ENCODE measurements at places on chromosomes 4 and X.

DNA sequence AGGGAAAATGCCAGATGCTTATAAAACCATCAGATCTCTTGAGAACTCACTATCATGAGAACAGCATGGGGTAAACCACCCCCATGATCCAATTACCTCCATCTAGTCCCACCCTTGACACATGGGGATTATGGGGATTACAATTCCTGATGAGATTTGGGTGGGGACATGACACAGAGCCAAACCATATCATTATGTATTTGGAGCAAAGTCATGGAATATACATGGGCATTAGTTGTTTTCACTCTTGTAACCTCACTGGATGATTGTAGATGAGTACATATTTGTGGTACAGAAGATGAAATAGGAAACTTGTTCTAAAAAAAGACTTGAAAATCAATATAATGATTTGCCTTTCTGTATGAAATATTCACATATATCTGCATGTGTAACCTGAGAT lies 674.5 kb upstream of the BOD1L1 start:
- no peak for DNase-seq

- no peak for DNase-seq
Observed at GRCh38 chrX:65920620-65921019, 119.3 kb downstream of the VSIG4 start.

- no peak for DNase-seq
Observed at GRCh38 chrX:17987783-17988182, 126.7 kb upstream of the RAI2 start.

DNA sequence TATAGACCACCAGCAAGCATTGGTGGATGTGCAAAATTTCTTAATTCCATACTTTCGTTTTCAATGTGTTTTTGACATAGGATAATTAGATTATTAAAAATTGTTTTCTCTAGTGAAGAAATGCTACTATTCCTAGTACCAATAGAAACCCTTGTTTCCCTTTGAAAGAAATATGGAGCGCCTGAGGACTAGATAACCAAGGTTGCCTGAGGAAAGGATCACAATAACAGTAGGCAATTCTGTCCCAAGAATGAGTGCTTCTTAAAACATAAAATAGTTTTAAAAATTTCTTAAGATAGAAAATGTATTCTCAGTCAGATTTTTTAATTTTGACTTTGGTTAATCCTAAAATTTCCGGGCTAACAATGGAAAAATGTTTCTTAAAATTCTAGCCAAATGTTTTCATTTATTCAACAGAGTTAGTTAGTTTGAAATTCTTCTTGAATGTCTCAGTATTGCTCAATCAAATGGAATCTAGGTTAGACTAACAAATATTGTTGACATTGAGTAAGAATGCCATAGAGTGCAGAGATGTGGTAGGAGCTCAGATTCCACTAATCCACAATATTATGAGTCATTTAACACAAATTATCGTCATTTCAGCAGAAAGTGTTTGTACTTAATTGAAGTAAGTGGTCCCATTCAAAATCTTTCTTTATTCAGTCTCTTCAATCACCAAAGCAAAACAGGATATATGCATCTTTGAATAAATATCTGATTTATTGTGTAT lies 666.0 kb downstream of the GRID2 start:
- no peak for DNase-seq

GRCh38 chr4:1199556-1200331 lies 27.4 kb upstream of the SPON2 start:
- DNase-seq, result peak; percentile 62

GRCh38 chrX:9337046-9337445 lies 127.8 kb upstream of the TBL1X start:
- no peak for DNase-seq

- DNase-seq, result no peak
Observed at GRCh38 chrX:70480660-70481018, 36.0 kb downstream of the DLG3 start.

GRCh38 chr4:53929955-53930798 lies 134.2 kb downstream of the CHIC2 start:
- DNase-seq, result no peak

DNA sequence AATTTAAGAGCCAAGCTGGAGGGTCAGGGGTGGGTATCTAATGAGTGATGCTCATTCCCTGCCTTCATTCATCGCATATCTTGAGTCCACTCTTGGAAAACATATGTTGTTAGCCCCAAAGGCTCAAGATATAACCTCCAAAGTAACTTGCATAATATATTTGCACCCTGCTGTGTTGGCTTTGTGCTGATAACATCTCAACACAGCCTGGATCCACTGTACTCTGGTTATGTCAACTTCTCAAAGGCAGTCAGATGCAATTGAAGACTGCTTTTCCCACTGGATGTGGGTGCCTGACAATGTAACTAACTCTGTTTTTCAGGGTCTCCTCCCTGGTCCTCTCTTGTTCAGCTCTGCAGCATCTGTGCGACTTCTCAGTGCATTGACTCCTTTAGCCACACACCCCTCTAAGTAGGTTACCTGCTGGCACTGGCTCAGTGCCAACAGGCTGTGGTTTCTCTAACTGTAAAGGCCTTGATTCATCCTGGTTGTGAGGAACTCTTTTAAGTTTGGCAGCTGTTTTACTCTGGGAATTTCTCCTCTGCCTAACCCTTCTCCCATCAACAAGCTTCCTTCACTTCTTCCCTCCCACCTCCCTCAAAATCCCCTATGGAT lies 28.1 kb downstream of the SLC16A2 start:
- no peak for DNase-seq

DNA sequence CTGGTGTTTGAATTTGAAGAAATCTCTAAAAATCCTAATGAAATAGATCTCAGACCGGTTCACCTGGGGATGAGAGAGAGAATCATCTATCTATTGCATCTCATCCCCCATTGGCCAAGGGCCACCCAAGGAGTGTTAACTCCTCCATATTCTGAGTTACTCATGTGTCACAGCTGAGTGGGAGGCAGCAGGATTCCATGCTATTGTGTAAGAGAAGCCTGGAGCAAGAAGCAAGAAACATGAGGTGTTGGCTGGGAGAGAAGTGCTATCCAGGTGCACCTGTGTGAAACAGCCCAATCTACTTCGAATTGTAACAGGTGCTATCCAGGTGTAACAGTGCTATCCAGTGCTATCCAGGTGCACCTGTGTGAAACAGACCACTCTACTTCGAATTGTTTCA lies 150.3 kb upstream of the MAOA start:
- no peak for DNase-seq

GRCh38 chr4:106114270-106114669 lies 201.7 kb downstream of the TBCK start:
- no peak for DNase-seq

GRCh38 chr4:139018971-139019758 lies 3.6 kb downstream of the NOCT start:
- no peak for DNase-seq

DNA sequence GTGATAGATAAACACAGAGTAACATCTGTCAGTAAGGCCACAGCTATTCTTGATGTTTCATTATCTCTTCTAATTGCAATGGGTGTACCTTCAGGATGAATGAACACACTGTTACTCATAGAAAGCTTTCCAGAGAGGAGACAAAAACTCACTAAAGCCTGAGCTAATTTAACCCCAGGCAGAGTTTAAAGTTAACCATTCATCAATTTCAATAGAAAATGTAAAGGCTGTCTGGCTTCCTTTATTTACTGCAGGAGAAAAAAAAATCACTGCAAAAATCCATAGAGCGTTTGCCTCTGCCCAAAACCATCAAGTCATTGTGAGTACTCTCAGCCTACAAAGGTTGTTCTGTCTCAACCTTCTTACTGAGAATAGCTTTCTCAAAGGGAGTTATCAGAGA lies 376.9 kb downstream of the PPP4R3C start:
- DNase-seq, result no peak

GRCh38 chr4:174707902-174708301 lies 121.1 kb downstream of the GLRA3 start:
- no peak for DNase-seq

- DNase-seq, result no peak
Observed at GRCh38 chr4:14925471-14925870, 76.8 kb upstream of the CPEB2 start.

GRCh38 chrX:24298191-24298590 lies 15.7 kb downstream of the SUPT20HL2 start:
- no peak for DNase-seq

- peak; percentile 59 for DNase-seq
Observed at GRCh38 chr4:74944354-74944793, 11.5 kb downstream of the PARM1 start.

DNA sequence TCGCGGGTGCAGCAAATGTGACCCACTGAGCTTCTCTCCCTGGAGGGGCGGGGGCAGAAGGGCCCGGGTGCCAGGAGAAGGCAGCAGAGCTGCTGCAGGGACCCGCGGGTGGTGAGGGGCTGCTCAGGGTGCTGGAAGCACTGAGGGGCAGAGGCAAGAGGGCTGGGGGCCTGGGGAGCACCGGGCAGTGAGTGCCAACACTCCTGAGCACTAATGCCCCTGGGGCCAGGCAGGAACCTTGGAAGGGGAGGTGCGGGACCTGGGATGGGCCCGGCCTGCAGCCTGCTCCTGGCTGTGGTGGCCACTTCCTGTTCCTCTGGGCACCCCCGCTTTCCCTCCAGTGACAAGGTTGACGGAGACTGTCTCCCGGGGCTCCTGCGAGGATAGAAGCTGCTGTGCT lies 66.5 kb upstream of the ADRA2C start:
- DNase-seq, result peak; percentile 48

- no peak for DNase-seq
Observed at GRCh38 chr4:37689353-37690095, 3.3 kb upstream of the RELL1 start.

DNA sequence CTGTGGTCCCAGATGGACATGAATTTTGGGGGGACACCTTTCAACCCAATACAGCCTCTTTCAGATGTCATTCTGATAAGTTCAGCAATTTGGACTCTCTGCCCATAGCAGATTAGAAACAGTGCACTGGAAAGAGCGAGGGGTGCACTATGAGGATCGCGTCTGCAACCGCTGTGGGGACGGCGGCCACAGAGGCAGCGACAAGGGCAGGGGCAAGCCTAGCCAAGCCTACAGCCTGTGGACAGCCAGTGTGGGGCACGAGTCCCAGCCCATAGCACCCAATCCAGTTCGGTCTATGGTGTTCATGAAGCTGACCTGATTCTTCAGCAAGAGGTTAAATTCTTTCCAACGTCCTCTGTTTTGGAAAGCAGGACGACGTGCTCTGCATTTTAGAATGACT lies 9.7 kb upstream of the NSG1 start:
- DNase-seq, result no peak

GRCh38 chr4:74471264-74471663 lies 26.3 kb downstream of the AREG start:
- DNase-seq, result no peak

- DNase-seq, result no peak
Observed at GRCh38 chr4:151031831-151032605, 16.9 kb upstream of the LRBA start.

DNA sequence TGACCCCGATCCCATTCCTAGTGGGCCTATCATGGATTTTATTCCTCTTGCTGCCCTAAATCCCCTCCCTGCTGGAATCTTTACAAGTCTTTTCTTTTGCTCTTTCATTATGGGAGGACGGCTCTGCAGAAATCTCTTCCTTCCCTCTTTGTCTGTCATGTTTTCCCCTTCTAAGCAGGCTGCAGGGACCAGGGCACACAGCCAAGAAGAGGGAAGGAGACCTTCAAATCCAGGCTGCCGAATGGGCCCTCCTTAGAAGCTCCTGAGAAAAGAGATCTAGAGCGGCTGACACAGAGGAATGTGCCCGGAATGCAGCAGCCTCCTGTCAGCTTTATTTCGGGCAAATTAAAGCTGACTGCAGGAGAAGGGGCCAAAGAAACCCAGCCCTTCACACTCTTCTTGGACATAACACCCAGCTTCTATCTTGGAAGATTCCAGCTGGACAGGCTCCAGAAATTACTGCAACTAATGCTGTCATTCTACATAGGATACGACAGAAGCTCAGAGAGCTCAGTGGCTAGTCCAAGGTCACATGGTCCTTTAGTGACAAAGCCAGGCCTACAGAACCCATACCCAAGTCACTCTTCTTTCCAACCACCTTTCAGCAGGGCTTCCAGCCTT lies 187.8 kb upstream of the NHS start:
- DNase-seq, result no peak
